Activated T-helper 1 cell treated with Interleukin-2 at 50 U/mL for 16 hours (primary cell): ENCODE measurements at places on chromosomes 3 and 15.

- no peak for DNase-seq
Measured at GRCh38 chr3:60182697-60183096, 1068.6 kb downstream of the FHIT start.

DNA sequence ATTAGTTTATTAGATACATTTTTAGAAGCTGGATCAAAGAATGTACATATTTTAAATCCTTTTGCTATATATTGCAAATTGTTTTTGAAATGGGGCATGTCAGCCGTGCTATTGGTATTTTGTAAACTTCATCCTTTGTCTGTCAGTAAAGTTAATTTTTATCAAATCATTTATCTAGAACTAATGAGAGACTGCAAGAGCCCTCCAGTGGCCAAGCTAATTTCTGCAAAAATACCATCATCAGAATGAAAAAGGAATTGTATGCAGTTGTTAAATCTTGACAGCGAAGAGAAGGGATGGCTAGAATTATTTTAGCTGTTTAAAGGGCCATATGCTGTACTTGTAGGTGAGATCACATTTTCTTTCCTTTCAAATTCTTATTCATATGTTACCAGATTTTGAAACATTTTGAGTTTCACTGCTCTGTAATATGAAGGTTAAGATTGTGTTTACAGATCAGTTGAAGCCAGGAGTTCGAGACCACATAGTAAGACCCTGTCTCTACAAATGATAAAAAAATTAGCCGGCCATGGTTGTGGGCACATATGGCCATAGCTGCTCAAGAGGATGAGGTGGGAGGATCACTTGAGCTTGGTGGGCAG, 8.1 kb upstream of the CLDN11 start:
- DNase-seq, result no peak

DNA sequence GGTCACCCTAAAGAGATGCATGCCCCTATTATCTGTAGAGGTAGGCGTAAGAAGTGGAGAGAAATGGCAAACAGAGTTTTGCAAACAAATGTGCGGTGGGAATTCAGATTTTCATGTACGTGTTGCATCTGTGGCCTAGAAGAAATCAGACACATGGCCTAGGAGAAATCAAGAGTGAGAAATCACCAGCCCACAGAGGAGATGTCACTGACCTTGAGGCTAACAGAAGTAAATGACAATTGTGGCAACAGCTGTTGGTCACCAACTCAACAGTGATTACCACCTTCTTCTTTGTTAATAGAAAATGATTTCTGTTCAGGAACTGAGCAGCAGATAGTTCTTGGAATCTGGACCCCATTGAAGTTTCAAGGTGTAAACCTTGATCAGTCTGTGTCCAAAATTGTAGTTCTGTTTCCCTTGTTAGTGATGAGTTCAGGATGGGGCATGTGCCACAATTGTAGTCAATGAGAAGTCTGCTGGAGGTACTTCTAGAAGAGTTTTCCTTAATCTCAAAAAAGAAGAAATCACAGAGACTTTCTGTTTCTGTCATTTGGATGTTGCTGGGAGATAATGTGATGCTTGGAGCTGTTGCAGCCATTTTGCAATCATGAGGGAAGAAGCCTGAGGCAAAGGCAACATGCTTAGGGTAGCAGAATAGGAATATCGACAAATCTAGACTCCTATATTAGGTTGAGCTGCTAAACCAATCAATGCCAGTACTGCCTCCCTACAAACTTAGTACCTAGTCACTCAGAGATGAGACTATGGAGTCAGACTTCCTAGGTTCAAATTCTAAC, 34.3 kb upstream of the RFTN1 start:
- DNase-seq, result no peak

GRCh38 chr3:16064642-16065414, 109.7 kb upstream of the GALNT15 start:
- no peak for DNase-seq

DNA sequence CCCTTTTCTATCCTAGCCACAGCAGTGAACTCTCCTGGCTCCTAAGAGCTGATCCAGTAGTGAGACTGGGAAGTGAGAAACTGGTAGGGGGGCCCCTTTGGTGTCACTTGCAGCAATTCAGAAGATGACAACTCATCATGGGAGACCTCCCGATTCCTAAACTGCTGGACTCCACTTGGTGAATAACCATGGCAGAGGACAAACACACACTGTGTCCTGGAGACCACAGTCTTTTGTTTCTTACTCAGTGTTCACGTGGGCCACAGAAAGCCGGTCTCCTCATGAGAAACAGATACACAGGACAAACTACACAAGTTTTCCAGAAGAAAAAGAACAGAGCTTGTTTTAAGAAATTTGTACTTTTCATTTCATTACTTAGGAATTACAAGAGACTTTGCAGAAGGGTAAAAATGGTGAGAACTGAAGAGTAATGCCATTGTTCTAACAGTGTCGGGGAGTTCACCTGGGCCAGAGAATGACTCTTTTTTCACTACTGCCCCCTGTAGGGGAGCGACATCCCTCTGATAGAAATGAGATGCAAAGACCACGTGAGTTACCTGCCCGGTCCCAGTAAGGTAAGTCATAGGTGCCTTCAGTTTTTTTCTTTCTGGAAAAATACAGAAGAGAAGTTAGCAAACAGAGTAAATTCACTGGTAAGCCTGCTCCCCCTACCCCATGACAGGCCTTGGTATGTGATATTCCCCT, 38.1 kb downstream of the ST3GAL6 start:
- DNase-seq, result no peak

GRCh38 chr3:186882150-186882524, 39.6 kb downstream of the ADIPOQ start:
- DNase-seq, result no peak

DNA sequence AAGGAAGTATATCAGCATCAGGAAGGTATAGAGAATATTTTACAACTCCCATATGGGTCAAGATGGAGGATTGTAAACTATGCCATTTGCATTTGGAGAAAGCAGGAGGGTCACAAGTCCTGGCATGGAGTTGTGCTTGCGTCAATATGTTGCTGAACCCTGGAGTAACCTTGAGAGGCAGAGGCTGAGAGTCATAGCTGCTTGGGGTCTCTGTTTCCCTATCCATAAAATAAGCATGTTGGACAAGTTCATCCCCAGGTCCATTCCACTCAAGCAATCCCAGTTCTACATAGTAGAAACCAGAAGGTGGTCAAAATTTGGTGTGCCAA, 273.6 kb downstream of the MECOM start:
- no peak for DNase-seq

GRCh38 chr15:25810631-25811091, 52.5 kb downstream of the ATP10A start:
- DNase-seq, result peak; percentile 18

DNA sequence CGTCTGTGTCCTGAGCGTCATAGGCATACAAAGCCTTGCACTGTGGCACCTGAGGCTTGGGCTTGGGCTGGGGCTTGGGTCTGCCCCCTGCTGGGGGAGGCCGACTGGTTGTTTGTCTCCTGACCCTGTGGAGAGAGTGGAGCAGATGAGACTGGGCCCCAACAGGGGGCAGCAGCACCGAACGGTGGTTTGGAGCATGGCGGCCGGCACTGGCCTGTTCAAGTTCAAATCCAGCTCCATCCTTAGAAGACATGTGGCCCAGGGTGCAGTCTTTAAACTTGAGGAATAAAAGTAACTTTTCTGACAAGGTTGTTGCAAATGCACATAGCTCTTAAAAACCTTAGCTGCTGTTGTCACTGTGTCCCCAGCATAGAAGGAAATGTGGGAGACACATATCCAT, 33.3 kb downstream of the CCNB2 start:
- peak; percentile 37 for DNase-seq

DNA sequence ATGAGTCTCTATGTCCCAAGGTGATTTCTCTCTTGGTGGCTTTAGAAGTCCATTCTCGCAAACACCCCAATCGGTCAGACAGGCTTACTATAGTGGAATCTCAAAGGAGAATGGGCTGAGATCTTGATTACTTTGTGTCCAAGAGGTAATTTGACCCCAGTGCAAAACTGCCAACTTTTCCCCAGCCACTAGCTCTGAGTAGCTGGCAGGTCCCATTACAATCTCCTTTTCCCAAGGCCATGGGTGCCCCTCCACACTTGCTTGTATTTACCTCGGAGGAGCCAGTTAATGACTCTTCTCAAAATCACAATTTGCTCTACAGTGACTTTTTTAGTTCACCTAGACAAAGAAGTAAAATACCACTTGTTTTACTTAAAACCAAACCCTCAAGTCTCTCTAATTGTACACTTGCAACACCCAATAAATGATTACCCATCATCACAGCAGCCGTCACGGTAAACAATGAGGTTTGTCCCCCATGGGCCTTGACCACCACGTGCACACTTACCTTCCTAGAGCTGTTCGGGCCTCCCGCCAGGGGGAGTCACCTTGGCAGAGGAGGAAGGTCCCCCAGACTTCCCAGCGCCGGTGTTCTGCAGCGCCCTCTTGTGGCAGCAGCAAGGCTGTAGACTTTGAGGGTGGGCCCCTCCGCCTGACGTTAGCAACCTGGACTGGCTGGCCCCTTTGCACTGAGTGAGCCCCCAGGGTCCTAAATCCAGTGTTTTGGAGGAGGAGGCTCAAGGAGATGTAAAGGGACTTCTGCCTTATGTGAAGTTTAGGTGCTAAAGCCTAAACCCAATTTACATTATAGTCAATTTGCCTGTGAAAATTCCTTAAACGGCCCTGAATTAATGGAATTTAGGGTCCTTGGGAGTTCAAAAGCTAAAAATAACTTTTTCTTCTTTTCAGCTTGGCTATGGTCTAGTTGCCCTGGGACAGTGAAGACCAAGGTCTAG, 18.7 kb upstream of the HDAC11 start:
- peak; percentile 54 for DNase-seq

- DNase-seq, result no peak
Measured at GRCh38 chr3:67327582-67327981, 326.8 kb downstream of the SUCLG2 start.

DNA sequence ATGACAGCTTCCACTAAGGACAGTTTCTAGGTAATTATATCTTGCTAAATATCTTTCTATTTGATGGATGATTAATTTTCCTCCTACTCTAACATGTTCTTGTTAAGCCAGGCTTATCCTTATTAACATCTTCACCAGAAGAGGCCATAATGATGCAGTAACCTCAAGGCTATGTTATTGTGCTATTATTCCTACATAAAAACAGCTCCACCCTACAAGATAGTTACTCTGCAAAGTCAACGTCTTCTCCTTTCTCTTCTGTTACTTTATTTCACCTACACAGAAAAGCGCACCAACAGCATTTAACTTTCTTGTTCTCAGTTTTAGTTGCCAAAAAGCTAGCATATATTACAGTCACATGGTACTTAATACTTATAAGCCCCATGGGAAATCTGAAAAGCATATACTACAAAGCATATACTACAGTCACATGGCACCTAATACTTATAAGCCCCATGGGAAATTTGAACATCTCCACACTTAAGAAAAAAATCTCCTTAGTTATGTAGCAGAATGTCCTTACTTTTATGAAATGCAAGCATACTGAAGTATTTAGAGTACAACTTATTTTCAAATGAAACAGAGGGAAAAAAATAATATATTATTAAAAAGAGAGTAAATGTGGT, 13.4 kb downstream of the ADAM10 start:
- DNase-seq, result no peak

- no peak for DNase-seq
Measured at GRCh38 chr3:112751564-112752512, 94.8 kb downstream of the CD200R1L start.

DNA sequence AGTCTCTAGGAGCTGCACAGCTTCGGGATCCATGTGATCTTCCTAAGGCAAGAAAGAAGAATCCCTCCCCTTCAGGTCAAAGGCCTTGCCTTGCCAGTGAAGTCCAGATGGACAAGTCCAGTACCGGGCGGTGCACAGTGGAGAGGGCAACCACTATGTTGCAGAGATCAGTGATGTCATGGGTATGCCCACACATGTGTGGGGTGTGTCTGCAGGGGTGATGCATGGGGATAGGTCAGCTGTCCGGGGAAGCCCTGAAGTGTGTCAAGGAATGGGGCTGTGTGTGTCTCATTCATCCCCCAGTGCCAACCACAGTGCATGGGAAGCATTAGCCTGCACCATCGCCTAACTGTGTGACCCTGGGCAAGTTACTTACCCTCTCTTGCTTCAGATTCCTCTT, 66.5 kb downstream of the TLE3 start:
- no peak for DNase-seq

DNA sequence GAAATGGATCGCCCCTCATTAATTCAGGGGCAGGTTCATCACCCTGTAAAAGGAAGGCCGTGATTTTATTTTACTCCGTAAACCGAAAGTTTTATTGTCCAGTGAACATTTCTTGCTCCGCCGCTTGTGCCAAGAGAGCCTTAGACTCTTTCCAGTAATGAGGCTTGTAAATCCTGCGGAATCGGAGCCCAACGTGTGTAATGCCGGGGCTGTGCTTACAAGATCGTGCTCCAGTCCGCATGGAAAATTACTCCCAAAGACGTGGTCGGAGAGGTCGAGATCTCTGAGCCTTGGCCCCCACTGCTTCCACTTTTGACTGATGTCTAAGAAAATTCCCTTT, 649 bp upstream of the PLOD2 start:
- DNase-seq, result no peak
